ENCODE measurements at places on chromosomes 6 and 20.

DNA sequence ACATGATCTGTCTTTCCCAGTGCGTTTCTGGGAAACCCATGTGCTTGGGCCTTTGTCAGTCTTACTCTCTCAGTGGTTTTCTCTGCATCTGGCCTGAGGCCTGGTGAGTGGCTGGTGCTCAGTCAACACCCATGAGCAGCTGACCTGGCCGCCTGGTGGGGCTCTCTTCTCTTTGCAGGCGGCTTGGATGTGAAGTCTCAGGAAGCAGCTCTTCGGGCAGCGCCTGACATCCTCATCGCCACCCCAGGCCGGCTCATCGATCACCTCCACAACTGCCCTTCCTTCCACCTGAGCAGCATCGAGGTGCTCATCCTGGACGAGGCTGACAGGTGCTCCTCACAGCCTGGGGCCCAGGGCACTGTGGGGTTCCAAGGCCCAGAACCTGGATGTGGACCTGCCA is 10.8 kb downstream of the DDX27 start:
- DNase-seq = no peak

- DNase-seq = no peak
Measured at GRCh38 chr6:149268768-149269167, 48.7 kb upstream of the TAB2 start.

- no peak for DNase-seq
Measured at GRCh38 chr6:33699739-33700138, 11.8 kb downstream of the UQCC2 start.

DNA sequence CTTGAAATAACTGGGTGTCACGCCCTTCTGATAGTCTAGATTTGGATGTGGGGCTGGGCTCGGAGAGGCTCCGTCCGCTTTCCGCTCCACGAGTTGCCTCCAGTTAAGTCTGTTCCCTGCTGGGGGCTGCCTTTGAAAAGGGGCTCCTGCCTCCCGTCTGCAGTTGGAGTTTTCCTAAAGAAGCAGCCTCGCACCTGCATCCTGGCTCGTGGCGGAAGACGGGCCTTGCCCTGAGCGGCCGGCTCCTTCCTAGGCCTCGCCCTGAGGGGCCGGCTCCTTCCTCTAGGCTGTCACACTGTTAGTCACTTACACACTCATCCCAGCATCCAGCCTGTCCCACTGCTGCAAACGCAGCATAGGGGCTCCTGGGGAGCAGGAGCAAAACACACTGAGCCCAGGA is 74.4 kb downstream of the SMOC2 start:
- DNase-seq = no peak

GRCh38 chr20:40191573-40191972 is 497.5 kb downstream of the MAFB start:
- DNase-seq = no peak

- no peak for DNase-seq
Measured at GRCh38 chr6:6722195-6722594, 133.7 kb downstream of the LY86 start.

- no peak for DNase-seq
Measured at GRCh38 chr20:46078954-46079353, 10.8 kb downstream of the NCOA5 start.

GRCh38 chr6:117666881-117667280 is 8.4 kb upstream of the NUS1 start:
- DNase-seq = no peak

DNA sequence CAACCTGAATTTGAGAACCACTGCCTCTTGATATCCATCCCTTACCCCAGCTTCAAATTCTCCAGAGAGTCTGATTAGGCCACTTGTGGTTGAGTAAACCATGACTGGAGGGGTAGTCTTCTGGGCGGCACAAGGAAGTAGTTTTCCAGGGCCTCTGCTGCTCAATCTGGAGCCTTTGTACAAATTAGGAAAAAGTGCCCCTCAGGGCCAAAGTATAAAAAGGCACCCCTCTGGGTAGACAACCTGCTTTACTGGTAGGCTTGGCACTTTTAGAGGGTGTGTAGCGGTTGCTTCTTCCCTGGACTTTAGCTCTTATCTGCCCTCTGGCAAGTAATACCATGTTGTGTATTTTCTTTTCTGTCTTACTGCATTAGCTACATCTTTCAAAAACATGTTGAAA is 32.9 kb upstream of the RPL7L1 start:
- no peak for DNase-seq

GRCh38 chr6:42509765-42510164 is 54.1 kb upstream of the UBR2 start:
- DNase-seq = no peak

GRCh38 chr6:45417436-45417835 is 39.7 kb upstream of the SUPT3H start:
- DNase-seq = no peak

GRCh38 chr6:155440398-155441111 is 15.1 kb downstream of the NOX3 start:
- no peak for DNase-seq

DNA sequence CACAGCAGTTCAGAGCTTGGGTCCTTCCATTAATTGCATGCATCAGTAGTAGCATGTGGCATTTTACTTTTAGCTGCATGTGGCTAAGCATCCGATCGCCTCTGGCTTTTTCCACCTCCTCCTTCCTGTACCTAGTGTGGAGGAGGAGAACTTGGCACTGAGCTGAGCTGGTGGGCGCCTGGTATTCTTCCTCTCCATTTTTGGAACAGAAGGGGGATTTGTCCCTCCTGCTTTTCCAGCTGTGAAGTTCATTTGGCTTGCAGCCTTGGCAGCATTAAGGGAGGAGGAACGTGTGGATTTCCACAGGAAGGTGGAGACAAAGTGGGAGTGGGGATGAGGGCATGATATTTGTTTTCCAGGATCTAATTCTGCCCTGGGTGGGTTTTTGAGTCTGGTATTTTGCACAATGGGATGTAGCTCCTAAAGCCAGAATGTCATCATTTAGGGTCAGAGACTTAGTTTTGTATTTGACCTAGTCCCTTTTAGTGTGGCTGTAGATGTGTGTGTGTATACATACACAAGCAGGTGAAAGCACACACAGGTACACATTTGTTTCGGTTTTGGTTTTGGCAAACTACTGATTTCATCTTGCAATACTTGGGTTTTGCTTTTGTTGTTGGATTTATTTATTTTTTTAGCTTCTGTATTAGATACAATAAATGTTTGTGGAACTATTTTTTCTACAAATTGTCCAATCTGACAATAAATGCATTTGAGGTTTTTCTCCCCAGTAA is 90.0 kb downstream of the SASH1 start:
- DNase-seq = no peak

DNA sequence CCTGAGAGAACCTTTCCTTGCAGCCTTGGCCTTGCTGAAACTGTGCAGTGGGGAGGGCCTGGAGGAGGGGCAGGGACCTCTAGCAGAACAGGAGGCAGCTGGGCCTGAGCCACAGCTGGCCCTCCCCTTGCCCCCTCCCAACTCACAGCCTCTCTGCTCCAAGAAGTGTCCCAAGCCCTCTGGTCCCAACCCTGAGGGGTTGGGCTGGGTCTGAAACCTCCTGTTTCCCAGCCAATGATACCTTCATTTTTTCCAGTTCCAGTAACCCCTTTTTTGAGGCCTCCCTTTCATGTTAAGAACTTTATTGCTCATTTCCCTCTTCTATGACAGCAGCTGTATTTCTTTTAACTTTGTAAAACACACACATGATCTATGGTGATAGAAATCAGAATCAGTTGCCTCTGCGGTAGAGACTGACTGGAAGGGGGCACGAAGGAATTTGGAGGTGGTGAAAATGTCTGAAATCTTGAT is 17.9 kb upstream of the ARMC12 start:
- no peak for DNase-seq

GRCh38 chr6:26415791-26416190 is 13.7 kb downstream of the BTN3A1 start:
- no peak for DNase-seq

DNA sequence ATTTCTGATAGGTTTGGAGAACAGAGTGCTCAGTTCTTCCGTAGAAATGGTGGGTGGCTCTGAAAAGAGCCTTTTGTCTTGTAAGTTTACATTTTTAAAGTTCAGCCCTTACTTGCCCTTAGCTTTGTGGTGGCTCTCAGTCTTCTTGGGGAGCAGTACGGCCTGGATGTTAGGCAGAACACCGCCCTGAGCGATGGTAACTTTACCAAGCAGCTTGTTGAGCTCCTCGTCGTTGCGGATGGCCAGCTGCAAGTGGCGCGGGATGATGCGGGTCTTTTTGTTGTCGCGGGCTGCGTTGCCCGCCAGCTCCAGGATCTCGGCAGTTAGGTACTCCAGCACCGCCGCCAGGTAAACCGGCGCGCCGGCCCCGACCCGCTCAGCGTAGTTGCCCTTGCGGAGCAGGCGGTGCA is 19.5 kb downstream of the OR2B2 start:
- DNase-seq = no peak

- no peak for DNase-seq
Measured at GRCh38 chr20:43389839-43390626, 67.7 kb upstream of the SRSF6 start.

DNA sequence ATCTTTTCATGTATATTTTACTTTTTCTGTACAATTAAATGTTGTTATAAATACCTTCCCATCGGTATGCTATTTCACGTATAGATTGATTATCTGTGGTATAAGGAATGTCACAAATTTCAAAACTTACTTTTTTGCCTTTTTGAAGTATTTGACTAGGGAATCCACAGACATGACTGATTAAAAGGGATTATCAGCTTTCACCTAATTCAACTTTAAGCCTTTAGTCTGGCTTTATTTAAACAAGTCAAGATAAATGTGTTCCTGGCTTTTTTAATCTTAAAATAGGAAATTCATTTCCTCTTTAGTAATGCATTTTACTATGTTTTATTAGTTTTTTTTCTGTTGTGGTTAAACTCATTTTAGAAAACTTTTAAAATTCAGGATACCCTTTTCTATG is 160.0 kb downstream of the MACROD2 start:
- DNase-seq = no peak

DNA sequence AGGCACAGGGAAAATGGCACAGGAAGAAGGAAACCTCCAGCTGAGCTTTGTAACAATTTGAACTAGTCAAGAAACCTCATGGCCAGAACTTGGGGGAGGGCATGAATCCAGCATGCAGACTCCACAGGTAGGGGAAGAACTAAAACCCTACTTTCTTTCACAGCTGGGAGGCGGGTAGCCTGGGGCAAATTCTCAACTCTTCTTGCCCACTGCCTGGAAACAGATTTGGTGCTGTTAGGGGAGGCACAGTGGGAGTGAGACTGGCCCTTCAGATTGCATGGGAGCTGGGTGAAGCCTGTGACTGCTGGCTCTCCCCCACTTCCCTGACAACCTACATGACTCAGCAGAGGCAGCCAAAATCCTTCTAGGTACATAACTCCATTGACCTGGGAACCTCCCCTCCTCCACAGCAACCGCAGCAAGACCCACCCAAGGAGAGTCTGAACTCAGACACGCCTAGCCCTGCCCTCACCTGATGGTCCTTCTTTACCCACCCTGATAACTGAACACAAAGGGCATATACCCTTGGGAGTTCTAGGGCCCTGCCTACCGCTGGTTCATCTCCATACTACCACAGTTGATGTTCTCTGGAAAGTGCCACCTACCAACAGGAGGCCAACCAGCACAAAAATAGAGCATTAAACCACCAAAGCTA is 37.2 kb upstream of the TRIM27 start:
- DNase-seq = no peak

- no peak for DNase-seq
Measured at GRCh38 chr20:59003836-59004492, 3.1 kb downstream of the CTSZ start.

GRCh38 chr20:376750-377149 is 3.8 kb upstream of the TRIB3 start:
- no peak for DNase-seq

GRCh38 chr6:158361961-158362669 is 49.9 kb downstream of the TULP4 start:
- DNase-seq = no peak

GRCh38 chr6:148830614-148831013 is 83.8 kb downstream of the UST start:
- no peak for DNase-seq

- no peak for DNase-seq
Measured at GRCh38 chr6:79111549-79111948, 33.5 kb upstream of the PHIP start.

- no peak for DNase-seq
Measured at GRCh38 chr20:21189761-21190523, 64.1 kb downstream of the KIZ start.

DNA sequence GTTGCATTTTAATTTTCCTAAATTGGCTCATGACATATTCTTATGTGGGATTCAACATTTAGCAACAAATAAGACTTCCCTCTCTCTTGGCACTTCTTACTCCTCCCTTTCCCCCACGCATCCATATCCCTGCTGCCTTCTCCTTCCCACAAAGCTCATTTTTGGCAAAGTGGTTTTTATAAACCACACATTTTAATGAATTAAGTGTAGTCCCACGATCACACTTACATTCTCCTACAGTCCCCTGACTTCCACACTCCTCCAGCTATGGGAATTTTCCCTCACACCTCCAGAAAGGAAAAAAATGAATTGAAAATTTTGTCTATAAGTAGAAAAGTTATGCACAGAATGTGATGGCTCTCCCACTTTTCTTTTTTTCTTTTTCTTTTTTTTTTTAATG is 345.0 kb downstream of the CD83 start:
- no peak for DNase-seq

- no peak for DNase-seq
Measured at GRCh38 chr20:52217689-52218395, 26.3 kb upstream of the ZFP64 start.

DNA sequence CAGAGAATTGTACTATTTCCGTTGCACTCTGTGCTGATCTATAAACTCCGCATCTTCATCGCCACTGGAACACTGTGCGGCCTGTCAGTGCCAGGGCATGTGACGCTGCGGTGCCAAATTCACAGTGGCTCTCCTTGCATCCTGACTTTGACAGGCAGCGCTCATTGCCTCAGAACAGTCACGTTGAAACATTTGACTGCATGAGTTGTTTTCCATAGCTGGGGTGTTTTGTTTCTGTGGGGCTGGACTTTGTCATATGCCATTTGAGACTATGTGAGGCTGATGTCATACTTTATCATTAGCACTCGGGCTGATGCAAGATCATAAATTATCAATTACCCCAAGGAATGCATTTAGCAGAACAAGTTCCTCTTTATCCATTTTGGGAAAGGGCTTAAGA is 32.7 kb downstream of the CFAP61 start:
- DNase-seq = no peak

DNA sequence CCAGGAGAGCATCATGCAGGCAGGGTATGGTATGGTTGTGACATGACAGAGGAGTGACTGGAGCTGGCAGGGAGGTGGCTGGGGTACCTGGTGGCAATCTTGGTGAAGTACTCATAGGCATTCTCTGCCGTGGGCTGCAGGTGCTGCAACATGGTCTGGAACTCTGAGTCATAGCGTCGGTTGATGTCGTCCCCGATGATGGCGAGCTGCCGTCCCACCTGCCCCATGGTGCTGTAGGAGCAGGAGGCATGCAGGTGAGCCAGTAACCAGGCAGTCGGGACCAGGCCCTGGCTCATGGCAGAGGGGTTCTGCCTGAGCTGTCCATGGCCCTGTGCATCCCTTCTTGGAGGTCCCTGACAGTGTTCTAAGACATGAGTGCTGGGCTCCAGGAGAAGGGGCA is 4.9 kb downstream of the BAK1 start:
- DNase-seq = no peak

GRCh38 chr6:84825461-84825860 is 61.1 kb upstream of the TBX18 start:
- no peak for DNase-seq

Measured in effector memory CD8-positive, alpha-beta T cell (primary cell).